ENCODE measurements at places on chromosomes 4 and X. TPM values are rescaled to one million over a fixed set of nuclear protein-coding genes. Genes with fewer than 3 reads are reported as not detected.

HSFX1 gene
- 0.66 TPM for total RNA-seq

TGIF2LX gene
- total RNA-seq: not detected

TLR2 gene
- 0.77 TPM for total RNA-seq

L1CAM gene
- total RNA-seq: 0.99 TPM

HSFX4 gene
- not detected for total RNA-seq

ZBTB33 gene
- 9.7 TPM for total RNA-seq

SMIM10L2A gene
- 0.66 TPM for total RNA-seq

SUPT20HL2 gene
- not detected for total RNA-seq

TLL1 gene
- total RNA-seq: 0.33 TPM

USP26 gene
- not detected for total RNA-seq

KLF8 gene
- total RNA-seq: 1.0 TPM

PARM1 gene
- 0.77 TPM for total RNA-seq

PPA2 gene
- total RNA-seq: 74.6 TPM

Data from fibroblast of lung (primary cell).